WERI-Rb-1 (cell line): ENCODE measurements at places on chromosomes 2 and 18.
A peak's percentile ranks its signal among the peaks of the same experiment; 100 is the strongest.

- DNase-seq: no peak
These were observed 72.9 kb downstream of the BIN1 start for GRCh38 chr2:127034051-127034450.

- DNase-seq: no peak
These were observed 5.4 kb downstream of the TTLL4 start for GRCh38 chr2:218716070-218716469.

DNA sequence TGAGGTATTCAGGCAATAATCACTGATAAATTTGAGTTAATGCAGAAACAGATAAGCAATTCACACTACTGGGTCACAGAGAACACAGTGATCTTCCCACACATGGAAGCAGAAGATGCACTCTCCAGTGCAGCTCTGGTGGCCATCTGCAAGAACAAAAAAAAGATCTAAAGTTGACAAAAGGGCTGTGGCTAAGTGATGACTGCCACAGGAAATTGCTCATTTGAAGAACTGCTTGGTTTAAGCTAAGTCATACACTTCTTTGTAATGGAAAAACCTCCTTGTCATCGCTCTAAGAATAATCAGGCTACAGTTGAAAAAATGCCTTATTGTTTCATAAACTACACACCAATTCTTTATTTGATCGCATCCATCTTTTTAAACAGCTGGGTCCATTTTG is 115.1 kb downstream of the DTNB start:
- no peak for DNase-seq

DNA sequence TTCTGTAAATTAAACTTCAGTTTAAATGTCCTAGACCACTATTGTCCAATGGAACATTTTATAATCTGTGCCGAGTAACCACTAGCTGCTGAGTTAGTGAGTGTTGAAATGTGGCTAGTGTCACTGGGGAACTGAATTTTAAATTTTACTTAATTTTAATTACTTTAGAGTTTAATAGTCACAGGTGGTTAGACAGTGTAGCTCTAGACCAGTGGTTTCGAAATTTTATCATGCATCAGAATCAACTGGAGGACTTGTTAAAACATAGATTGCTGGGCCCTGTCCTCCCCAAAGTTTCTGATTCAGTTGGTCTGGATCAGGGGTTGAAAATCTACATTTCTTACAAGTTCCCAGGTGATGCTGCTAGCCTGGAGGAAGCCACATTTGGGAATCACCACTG is 110.4 kb downstream of the FMNL2 start:
- no peak for DNase-seq

GRCh38 chr18:78768656-78769501 is 210.7 kb upstream of the SALL3 start:
- no peak for DNase-seq

GRCh38 chr18:54736981-54737380 is 91.3 kb upstream of the RAB27B start:
- DNase-seq: no peak

GRCh38 chr2:26678035-26678434 is 14.5 kb upstream of the KCNK3 start:
- peak; percentile 1 for DNase-seq

GRCh38 chr18:74951165-74951760 is 257.7 kb downstream of the PTGR3 start:
- DNase-seq: no peak

DNA sequence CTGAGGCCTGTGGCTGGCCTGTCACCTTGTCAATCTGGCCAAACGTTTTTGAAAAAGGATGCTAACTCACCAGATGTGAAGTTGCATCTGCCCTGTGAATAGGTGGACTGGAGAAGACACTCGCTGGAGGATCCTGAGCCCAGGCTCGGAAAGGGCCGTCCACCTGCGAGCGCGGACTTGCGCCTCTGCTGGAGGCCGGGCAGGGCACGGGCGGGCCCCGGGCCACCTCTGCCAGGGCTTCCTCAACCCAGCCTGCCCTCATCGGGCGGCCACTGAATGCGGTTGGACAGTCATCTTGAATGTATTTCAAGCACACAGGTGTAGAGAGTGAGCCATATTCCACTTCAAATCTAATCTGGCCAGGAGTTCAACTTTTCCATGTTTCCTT is 83.9 kb downstream of the FAM210A start:
- DNase-seq: no peak

DNA sequence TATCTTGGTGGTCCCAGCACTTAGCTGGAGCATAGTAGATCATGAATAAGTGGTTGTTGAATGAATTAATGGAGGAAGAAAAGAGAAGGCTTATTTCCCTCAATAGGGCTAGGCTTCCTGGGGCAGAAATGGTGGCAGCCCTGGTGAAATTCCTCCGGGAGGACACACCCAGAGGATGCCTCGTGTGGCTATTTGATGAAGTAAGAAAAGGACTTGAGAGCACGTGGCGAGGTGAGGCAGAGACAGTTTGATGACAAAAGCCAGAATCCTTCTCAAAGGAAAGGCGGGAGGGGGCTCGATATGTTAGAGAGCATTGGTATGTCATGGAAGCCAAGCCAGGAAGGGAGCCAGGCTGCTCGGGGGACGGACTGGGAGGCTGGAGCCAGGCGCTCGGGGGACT is 14.7 kb downstream of the FAM228A start:
- DNase-seq: no peak

DNA sequence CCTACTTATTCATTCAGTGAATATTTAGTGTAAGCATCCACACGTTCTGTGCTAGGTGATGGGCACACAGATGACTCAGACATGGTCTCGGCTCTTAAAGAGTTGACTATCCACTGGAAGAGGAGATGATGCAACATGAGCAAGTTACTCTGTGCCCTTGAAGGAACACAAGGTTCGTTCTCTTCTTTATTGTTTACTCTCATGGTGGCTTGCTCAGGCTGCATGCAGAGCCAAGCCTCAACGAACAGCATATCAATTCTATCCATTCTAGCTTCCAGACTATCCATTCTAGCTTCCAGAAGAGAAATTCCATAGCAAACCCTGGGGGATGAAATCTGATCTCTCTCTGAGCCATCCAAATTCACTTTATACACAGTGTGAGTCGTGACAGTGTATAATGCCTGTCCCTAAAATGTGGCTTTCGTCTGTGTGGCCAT is 68.1 kb upstream of the CTAGE1 start:
- DNase-seq: no peak

DNA sequence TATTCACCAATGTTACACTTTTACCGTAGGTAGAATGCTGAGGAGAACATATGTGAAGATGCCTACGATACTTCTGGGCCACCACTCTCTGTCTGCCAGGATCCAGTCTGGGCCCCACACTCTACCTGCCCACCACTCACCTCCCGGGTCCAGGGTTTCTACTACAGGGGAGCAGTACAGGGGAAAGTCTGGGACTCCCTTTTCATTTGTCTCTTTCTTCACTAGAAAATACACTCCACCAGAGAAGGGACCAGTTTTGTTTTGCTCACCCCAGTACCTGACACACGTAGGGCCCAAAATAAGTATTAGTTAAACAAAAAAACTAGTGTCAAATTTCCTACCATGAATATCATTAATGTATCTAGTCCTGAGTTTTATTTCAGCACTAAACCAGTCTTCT is 21.1 kb downstream of the KANSL3 start:
- no peak for DNase-seq

DNA sequence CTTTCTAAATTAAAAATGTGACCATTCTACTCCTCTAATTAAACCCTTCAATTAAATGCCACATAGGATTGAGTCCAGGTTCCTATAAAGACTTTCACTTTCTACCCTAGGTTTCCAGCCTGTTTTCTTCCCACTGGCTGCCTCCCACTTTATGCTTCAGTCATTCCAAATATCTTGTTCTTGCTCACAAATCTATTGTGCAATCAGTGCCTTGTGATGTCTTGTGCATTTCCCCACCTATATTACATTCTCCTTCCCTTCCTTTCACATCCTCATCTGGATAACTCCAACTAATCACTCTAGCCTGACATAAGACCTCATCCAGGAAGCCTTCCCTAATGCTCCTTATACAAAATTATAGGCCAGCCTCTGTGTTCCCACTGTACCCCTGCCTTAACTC is 281.7 kb upstream of the LRATD1 start:
- no peak for DNase-seq

GRCh38 chr2:213429516-213429915 is 145.3 kb downstream of the SPAG16 start:
- no peak for DNase-seq

GRCh38 chr2:162473986-162474385 is 130.1 kb downstream of the GCA start:
- no peak for DNase-seq

GRCh38 chr2:37391711-37392110 is 47.3 kb downstream of the QPCT start:
- DNase-seq: no peak

GRCh38 chr2:10810202-10811161 is 2.1 kb downstream of the PDIA6 start:
- DNase-seq: no peak

DNA sequence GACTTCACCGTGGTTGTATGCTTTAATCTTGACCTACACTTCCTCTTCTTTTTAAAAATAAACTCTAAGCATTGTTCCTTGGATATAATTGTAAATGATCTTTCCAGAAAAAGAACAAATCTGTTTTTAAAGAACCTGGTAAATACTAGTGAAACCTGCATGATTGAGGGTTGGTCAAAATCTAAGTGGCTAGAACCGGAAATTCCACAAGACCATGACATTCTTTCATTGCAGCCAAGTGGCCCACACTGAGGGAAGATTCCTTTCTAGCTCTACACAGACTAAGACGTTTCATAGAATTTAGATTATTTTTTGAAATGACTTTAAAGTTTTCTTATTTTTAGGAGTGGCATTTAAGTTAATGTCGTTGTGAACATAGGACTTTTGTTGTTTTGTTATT is 356.7 kb downstream of the NYAP2 start:
- DNase-seq: no peak

GRCh38 chr18:79393635-79394533 is 1.8 kb upstream of the NFATC1 start:
- peak; percentile 94 for DNase-seq

DNA sequence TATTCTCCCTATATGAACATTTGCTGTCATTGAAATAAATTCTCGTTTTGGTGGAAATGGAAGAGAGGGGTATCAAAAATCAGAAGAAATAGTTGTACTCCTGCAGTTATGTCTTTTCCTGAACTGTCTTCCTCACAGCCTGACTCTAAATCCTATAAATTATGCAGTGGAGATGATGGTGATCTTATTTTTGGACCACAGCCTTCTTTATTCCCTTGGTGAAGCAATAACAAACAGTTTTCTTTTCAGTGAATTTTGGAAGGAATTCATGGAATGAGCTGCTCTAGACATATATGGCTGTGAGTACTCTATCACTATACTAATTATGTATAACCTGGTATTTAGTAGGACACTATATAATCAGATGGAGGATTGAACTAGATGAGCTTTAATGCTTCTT is 1.7 kb upstream of the SLC25A12 start:
- no peak for DNase-seq

- no peak for DNase-seq
These were observed 161.3 kb downstream of the SPP2 start for GRCh38 chr2:234211797-234212196.

- DNase-seq: no peak
These were observed 130.6 kb downstream of the ATP9B start for GRCh38 chr18:79199691-79200374.

GRCh38 chr2:240172071-240172895 is 31.8 kb upstream of the OTOS start:
- DNase-seq: no peak

- DNase-seq: no peak
These were observed 55.6 kb upstream of the TMEM17 start for GRCh38 chr2:62561586-62561985.

- no peak for DNase-seq
These were observed 26.1 kb downstream of the NIFK start for GRCh38 chr2:121710470-121711170.

GRCh38 chr2:43273529-43273928 is 47.1 kb upstream of the ZFP36L2 start:
- DNase-seq: no peak

- no peak for DNase-seq
These were observed 71.9 kb downstream of the TNFRSF11A start for GRCh38 chr18:62396967-62397366.

GRCh38 chr18:58761970-58762780 is 90.9 kb downstream of the MALT1 start:
- no peak for DNase-seq

- DNase-seq: no peak
These were observed 115.8 kb upstream of the ALKAL2 start for GRCh38 chr2:403682-404081.

DNA sequence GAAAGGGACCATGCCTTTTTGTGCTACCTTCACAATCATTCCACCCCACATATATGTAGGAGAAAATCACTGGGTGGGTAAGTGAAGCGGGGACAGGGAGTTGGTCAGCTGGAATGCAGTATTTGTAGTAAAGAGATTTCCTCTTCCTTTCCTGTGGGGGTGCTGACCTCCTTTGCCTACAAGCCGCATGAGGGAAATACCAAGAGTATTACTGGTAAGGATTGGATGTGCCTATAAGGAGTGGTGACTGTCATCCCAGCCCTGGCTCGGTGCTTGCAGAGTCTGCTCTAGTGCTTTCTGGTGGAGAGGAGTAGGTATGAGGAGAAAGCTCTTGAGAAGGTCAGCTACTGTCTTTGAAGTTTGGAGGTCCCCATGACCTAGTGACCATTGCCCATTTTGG is 324.6 kb downstream of the HRH4 start:
- no peak for DNase-seq

- no peak for DNase-seq
These were observed 31.6 kb downstream of the RNF144A start for GRCh38 chr2:6948677-6949351.

DNA sequence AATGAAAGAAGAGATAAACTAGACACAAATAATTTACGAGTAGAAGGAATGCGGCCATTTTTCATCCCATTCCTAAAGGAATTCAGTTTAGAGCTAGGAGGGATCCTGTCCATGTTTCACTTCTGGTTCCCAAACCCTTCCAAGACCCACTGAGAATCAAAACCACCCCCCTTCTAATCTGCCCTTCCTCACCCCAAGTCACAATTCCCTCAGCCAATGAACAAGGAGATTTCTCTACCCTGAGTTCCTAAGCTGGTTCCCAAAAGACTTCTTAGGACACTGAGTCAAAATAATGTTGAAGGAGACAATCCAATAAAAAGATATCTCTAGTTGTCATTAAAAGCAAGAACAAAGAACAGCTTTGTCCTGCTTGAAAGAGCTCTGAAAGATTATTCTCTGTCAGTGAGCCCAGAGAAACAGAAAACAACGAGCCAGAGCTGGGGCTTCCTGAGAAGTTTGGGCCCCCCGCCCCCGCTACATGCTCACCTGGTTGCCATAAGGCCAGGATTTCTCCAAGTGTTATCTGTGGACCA is 45.7 kb downstream of the STK39 start:
- DNase-seq: no peak

DNA sequence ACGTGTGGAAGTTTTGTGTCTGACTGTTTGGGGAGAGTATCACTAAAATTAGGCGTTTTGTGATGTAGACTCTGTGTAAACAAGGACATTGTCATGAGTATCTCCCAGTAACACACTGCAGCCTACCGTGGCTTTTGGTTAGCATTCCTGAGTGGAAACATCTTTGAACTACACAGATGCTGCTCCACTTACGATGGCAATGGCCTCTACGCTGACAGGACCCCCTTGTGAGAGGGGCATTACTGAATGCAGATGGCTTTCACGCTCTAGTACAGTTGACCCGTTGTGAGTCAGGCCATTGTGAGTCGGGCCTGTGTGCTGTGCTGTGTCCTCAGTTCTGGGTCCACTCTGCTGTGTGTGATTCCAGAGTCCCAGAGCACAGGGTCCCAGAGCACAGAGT is 34.4 kb upstream of the ADNP2 start:
- DNase-seq: no peak
